ENCODE measurements at places on chromosomes 2 and 18. TPM values are rescaled to one million over a fixed set of nuclear protein-coding genes. Genes with fewer than 3 reads are reported as not detected.

DNA sequence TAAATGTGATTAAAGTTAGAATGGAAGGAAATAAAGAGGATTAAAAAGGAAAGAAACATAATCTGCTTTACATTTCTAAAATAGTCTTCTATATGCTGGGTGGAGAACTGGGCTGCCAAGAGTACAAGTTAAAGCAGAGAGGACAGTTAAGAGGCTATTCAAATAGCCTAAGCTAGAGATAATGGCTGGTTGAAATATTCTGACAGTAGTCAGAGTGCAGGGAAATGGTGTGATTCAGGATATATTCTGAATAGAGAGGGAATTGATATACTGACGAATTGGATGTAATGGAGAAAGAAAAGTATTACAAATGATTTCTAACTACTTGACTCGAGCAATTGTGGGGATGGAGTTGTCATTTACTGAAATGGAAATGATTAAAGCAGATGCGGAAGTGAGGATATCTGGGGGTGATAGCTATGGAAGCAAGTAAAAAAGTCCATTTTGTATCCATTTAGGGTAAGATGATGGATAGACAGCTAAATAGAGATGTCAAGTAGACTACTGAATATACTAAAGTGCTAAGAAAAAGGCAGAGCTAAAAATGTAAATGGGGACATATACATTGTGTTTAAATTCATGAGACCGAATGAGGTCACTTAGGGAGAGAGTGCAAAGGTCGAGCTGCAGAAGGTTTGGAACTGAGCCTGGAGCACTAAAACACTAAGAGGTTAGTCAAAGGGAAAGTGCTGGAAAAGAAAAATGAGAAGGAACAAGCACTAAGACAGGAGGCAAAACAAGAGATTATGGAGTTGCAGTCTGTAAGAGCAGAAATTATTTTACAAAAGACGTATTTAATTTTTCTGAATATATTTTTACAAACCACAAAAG is 696.8 kb downstream of the LRRTM4 start:
- H3K27me3 ChIP-seq = no peaks in the 10 kb centered on the region
- DNase-seq = no peak
- no peaks in the 10 kb centered on the region for H3K36me3 ChIP-seq
- H3K4me3 ChIP-seq = no peak overlapping the region

DNA sequence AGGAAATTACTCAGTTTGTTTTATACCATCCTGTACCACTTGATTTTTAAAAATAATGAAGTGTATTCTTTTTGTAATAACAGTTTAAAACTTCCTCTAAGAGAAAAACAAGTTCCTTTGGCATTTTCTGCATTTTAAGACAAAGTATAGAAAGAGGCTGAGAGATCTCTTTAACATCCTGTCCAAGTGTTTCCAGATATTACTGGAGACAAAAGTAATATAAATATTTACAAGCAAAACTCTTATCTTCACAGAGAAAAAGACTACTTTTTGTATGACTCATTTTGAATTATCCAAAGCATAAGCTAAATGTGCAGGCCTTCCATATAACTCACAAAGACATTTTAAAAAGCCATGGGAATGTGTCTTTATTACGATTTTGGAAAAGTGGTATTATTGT is 221.1 kb downstream of the RDH14 start:
- no peaks in the 10 kb centered on the region for H3K36me3 ChIP-seq
- no peak overlapping the region for H3K27ac ChIP-seq
- peaks cover 5% of the 10 kb centered on the region for H3K27me3 ChIP-seq
- H3K4me1 ChIP-seq = no peaks in the 10 kb centered on the region
- no peak for DNase-seq

GRCh38 chr2:179412112-179412511 is 147.5 kb upstream of the SESTD1 start:
- H3K36me3 ChIP-seq = no peaks in the 10 kb centered on the region
- no peak for DNase-seq
- H3K27ac ChIP-seq = no peak overlapping the region

PTPRN gene
- total RNA-seq = not detected

DNA sequence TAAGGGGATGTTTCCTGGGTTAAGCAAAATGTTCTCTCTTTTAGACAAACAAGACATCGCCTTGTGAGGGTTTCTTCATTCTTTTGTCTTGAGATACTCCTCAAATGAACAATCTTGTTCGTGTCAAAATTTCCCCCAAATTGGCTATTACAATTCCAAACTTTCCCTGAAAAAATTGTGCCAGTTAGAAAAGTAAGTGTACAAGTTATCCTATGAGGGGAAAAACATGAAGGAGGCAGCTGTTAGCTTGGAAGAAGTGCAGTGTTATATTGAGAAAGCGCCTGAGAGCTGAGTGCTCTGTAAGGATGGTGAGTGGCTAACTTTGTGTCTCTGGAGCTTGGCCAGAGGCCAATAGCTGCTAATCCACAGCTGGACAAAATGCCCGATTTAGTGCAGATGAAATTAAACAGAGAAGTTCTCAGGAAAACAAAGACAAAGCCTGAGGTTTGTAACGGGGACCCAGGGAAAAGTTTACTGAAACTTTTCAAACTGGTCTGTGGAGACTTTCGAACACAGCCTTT is 14.1 kb upstream of the PLEKHH2 start:
- no peak overlapping the region for H3K27ac ChIP-seq
- no peaks in the 10 kb centered on the region for H3K36me3 ChIP-seq
- no peaks in the 10 kb centered on the region for H3K4me1 ChIP-seq
- peaks cover 8% of the 10 kb centered on the region for H3K27me3 ChIP-seq

GRCh38 chr2:143730155-143730952 is 601.1 kb downstream of the ARHGAP15 start:
- H3K36me3 ChIP-seq = no peaks in the 10 kb centered on the region
- H3K4me3 ChIP-seq = no peak overlapping the region
- no peak for DNase-seq
- H3K27ac ChIP-seq = no peak overlapping the region
- peaks cover 13% of the 10 kb centered on the region for H3K4me1 ChIP-seq

DNA sequence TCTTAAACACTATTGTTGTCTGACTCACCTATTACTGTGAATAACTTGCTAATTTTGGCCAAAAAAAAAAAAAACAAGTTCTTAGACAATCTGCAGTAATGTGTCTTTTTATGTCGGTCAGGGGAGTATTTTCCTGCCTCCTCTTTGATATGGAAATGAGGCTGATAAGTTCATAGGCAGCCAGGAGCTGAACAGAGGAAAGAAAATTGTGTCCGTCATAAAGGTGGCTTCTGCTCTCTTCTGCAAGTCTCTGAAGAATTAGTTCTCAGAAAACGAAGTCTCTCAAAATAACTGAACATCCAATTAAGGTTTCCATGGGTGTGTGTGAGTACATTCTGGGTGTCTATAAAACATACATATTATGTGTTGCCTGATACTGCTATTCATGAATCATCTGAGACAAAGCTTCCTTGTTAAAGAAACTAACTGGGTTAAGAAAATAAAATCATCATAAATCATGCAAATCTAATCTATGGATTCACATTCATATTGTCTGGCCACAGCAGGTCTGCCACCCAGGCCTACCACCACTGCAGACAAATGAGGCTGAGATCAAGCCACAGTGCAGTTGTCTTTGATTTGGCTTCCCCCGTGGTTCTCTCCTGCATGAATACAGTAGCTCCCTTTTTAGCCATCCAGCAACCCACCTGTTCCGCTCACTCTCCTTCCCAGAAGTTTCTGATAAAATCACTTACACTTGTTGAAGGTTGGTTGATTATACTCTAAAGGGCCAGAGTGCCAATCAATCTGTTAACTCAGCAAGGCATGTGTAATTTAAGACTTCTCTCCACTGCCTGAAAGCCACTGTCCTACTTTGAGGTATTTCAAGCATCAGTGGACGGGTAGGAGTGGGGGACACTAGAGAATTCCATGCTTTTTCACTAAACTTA is 19.4 kb upstream of the SP5 start:
- no peaks in the 10 kb centered on the region for H3K4me1 ChIP-seq
- no peak overlapping the region for H3K27ac ChIP-seq
- no peak overlapping the region for H3K4me3 ChIP-seq
- H3K36me3 ChIP-seq = no peaks in the 10 kb centered on the region

DNA sequence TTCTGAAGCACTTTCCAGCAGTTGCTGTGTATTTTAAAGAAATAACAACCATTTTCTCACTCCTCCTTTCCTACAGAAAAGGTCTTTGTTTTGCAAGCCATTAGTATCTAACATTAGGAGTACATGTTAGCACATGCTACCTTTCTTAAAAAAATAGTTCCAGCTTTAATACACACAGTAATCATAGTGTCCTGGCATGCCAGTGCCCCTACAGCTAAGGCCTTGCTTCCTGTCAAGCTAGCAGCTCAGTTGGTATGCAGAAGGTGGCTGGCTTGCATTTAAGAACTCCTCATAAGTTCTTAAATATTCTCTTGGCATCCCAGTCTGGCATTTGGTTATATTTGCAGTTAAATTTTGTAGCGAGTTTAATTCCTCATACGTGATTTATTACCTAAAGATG is 141.3 kb upstream of the IL1R2 start:
- H3K36me3 ChIP-seq = peaks cover 87% of the 10 kb centered on the region
- no peak for DNase-seq
- H3K4me1 ChIP-seq = peaks cover 21% of the 10 kb centered on the region
- H3K27ac ChIP-seq = no peak overlapping the region
- H3K4me3 ChIP-seq = no peak overlapping the region

DNA sequence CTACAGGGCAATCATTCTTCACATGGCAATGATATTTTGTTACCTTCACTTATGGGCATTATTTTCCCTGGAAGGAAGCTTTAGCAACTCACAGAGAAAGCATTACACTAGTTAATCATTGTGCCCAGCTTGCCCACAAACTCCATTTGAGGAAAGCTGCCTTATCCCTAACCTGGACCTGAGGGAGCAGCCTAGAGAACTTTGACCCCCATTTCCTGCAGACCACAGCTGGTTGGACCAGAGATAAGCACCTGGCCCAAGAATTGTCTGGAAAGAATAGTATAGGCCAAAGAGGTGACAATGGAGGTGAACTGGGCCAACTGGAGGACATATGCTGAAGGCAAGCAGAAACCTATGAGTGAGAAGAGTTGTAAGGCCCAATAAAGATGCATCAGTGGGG is 48.4 kb upstream of the SESTD1 start:
- H3K4me1 ChIP-seq = no peaks in the 10 kb centered on the region
- H3K36me3 ChIP-seq = no peaks in the 10 kb centered on the region
- no peak overlapping the region for H3K27ac ChIP-seq
- H3K27me3 ChIP-seq = peaks cover 9% of the 10 kb centered on the region

DNA sequence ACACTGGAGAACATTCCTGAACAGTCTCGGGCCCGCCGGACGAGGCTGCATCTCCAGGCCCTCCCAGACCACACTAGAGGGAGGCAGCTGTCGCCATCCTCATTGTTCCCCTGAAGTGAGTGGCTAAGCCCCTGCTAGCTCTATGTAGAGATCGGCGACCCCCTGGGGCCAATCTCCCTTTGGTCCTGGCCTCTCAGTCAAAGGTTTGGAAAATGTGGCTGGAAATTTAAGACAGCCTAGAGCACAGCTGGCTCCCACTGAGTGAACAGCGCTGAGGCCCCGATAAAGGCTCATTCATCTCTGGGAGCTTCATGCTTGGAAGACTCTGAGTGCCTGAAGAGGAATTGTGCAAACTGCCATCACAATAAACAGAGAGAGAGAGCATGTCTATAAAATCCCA is 360.3 kb downstream of the CLIP4 start:
- no peak overlapping the region for H3K4me3 ChIP-seq
- peaks cover 8% of the 10 kb centered on the region for H3K27me3 ChIP-seq
- DNase-seq = no peak
- H3K36me3 ChIP-seq = no peaks in the 10 kb centered on the region

DNA sequence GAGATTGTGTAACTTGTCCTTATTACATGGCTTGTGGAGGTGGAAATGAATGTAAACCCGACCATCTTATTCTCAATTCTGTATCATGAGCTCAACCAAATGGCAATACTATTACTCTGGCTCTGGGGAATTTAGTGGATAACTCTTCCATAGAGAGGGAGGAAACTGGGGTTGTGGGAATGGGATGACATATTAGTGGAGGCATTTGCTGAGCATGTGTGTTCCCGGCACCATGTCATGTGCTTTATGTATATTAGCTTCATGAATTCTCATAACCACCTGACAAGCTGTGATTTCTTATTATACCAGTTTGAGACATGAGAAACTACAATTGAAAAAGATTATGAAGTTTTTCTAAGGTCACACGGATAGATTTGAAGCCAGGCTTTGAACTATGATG is 112.8 kb upstream of the TMEFF2 start:
- H3K4me1 ChIP-seq = no peaks in the 10 kb centered on the region
- H3K27ac ChIP-seq = no peak overlapping the region
- no peaks in the 10 kb centered on the region for H3K36me3 ChIP-seq
- no peak for DNase-seq

GRCh38 chr2:133063775-133064174 is 393.8 kb upstream of the LYPD1 start:
- no peaks in the 10 kb centered on the region for H3K27me3 ChIP-seq
- DNase-seq = no peak
- H3K4me1 ChIP-seq = no peaks in the 10 kb centered on the region
- H3K27ac ChIP-seq = no peak overlapping the region

CTDP1 gene
- total RNA-seq = 46.2 TPM

MRO gene
- total RNA-seq = not detected

GRCh38 chr2:182228073-182228473 is 198.8 kb downstream of the PDE1A start:
- no peaks in the 10 kb centered on the region for H3K4me1 ChIP-seq
- no peaks in the 10 kb centered on the region for H3K36me3 ChIP-seq
- H3K4me3 ChIP-seq = no peak overlapping the region
- no peak overlapping the region for H3K27ac ChIP-seq

- H3K4me3 ChIP-seq = no peak overlapping the region
- no peaks in the 10 kb centered on the region for H3K36me3 ChIP-seq
- H3K4me1 ChIP-seq = no peaks in the 10 kb centered on the region
- DNase-seq = no peak
- H3K27ac ChIP-seq = no peak overlapping the region
- H3K27me3 ChIP-seq = peaks cover 3% of the 10 kb centered on the region
Observed at GRCh38 chr2:122186761-122187222, 431.3 kb downstream of the TSN start.

- H3K4me3 ChIP-seq = peak overlapping the region; percentile 96
- peak overlapping the region; percentile 98 for H3K27ac ChIP-seq
- DNase-seq = peak; percentile 81
- H3K4me1 ChIP-seq = peaks cover 8% of the 10 kb centered on the region
- no peaks in the 10 kb centered on the region for H3K36me3 ChIP-seq
Observed at GRCh38 chr2:47905386-47906156, 727 bp downstream of the FBXO11 start.

- DNase-seq = no peak
- H3K36me3 ChIP-seq = no peaks in the 10 kb centered on the region
- no peak overlapping the region for H3K27ac ChIP-seq
- no peaks in the 10 kb centered on the region for H3K27me3 ChIP-seq
- no peaks in the 10 kb centered on the region for H3K4me1 ChIP-seq
- no peak overlapping the region for H3K4me3 ChIP-seq
Observed at GRCh38 chr2:226130192-226130591, 669.4 kb downstream of the IRS1 start.

DNA sequence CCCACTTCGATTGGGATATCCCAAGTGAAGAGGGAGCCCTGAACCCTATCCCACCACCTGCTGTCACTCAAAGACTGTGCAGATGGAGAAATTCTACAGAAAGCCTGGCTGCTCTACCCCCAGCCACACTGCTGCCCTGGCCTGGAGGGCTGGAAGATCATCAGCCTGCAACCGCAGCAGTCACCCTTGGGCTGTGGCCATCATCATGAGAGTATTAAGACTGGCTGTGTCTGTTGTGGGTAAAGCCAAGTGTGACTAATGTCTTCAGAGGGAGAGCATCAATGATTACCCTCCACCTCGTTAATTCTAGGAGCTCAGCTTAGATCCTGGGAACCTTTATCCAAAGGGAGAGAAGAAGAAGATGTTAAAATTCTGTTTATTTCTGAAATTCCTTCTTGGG is 221.5 kb downstream of the TFCP2L1 start:
- no peaks in the 10 kb centered on the region for H3K36me3 ChIP-seq
- H3K27me3 ChIP-seq = peaks cover 12% of the 10 kb centered on the region
- H3K27ac ChIP-seq = no peak overlapping the region
- H3K4me1 ChIP-seq = no peaks in the 10 kb centered on the region
- no peak overlapping the region for H3K4me3 ChIP-seq
